ENCODE measurements at places on chromosomes 11 and 22.

- DNase-seq: no peak
These were observed 1559.5 kb upstream of the TENM4 start for GRCh38 chr11:81000334-81000733.

- no peak for DNase-seq
These were observed 251.4 kb downstream of the DDX10 start for GRCh38 chr11:108916290-108916689.

DNA sequence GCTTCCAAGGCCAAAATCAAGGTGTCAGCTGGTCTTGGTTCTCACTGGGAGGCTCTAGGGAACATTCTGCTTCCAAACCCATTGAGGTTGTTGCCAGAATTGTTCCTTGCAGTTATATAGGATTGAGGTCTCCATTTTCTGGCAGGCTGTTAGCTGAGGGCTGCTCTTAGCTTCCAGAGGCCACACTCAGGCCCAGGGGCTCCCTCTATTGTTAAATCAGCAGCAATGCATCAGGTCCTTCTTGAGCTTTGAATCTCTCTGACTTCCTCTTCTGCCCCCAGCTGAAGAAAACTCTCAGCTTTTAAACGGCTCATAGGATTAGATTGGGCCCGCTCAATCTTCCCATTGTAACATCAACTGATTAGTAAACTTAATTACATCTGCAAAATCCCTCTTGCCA, 39.3 kb upstream of the BSX start:
- peak; percentile 59 for DNase-seq

- DNase-seq: no peak
These were observed 48.5 kb downstream of the PAK1 start for GRCh38 chr11:77425346-77425745.

DNA sequence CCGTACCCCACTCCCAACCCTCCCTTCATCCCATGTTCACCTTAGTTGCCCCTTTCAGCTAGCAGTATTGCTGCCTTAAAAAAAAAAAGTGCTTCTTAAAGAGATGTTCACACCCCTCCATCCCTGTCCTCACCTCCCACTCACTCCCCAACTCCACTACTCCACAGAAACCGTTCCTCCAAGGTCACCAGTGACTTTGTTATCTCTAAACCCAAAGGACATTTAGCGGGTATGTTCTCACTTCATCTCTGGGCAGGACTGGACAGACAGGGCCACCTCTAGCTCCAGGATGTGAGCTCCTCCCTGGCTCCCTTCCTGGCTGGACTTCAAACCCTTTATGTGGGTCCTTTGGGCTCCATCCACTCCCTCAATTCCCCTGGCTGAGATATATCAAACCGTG, 6.4 kb upstream of the RCOR2 start:
- DNase-seq: no peak

DNA sequence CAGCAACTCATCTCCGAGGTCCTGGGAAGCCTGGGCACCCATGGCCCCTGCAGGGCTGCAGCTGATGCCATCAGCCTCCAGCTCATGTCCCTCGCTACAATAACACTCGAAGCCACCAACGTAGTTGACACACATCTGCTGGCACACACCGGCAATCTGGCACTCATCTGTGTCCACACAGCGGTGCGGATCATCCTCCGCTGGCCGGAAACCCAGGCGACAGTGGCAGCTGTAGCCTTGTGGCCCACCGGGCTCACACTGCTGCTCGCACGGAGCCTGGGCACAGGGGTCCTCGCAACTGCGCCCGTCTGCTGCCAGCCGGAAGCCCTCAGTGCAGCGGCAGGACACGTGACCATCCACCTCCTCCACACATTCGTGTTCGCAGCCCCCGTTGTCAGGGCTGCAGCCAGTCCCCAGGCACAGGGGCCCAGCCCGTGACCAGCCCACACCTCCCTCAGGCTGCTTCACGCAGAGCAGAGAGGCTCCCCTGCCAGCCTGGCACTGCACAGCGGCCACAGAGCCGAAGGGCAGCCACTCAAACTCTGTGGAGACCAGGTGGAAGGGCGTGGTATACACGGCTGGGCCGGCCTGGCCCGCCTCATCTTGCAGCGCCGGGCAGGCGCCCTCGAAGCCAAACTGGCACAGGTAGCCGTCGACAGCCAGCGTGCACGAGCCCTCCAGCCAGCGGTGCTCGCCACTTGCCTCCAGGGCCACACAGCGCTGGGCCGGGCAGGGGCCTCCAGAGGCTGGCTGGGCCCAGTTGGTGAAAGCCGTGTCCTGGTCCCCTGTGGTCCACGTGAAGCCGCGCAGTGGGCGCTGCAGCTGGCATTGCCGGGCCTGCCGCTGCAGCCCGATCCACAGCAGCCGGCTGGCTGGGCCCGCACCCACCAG, 678 bp downstream of the CD248 start:
- DNase-seq: peak; percentile 29

DNA sequence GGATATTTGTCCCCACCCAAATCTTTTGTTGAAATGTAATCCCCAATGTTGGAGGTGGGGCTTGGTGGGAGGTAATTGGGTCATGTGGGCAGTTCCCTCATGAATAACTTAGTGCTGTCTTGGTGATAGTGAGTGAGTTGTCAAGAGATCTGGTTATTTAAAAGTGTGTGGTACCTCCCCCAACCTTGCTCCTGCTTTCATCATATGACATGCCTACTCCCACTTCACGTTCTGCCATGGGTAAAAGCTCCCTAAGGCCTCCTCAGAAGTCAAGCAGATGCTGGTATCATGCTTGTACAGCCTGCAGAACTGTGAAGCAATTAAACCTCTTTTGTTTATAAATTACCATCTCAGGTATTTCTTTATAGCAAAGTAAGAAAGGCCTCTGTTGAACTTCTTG, 30.6 kb downstream of the AAMDC start:
- DNase-seq: no peak

- DNase-seq: no peak
These were observed 12.1 kb upstream of the TRIM44 start for GRCh38 chr11:35650467-35650866.

DNA sequence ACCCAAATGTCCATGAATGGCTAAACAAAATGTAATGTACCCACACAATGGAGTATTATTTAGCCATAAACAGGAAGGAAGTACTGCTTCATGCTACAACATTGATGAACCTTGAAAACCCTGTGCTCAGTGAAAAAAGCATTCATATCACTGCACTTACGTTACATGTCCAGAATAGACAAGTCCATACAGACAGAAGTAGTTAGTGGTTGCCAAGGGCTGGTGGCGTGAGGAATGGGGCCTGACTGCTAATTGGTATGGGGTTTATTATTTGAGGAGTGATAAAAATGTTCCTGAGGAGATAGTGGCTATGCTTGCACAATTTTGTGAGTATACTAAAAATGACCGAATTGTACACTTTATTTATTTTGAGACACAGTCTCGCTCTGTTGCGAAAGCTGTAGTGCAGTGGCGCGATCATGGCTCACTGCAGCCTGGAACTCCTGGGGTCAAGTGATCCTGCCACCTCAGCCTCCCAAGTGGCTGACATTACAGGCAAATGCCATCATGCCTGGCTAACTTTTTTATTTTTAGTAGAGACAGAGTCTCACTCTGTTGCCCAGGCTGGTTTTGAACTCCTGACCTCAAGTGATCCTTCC, 7.7 kb upstream of the SYVN1 start:
- no peak for DNase-seq

DNA sequence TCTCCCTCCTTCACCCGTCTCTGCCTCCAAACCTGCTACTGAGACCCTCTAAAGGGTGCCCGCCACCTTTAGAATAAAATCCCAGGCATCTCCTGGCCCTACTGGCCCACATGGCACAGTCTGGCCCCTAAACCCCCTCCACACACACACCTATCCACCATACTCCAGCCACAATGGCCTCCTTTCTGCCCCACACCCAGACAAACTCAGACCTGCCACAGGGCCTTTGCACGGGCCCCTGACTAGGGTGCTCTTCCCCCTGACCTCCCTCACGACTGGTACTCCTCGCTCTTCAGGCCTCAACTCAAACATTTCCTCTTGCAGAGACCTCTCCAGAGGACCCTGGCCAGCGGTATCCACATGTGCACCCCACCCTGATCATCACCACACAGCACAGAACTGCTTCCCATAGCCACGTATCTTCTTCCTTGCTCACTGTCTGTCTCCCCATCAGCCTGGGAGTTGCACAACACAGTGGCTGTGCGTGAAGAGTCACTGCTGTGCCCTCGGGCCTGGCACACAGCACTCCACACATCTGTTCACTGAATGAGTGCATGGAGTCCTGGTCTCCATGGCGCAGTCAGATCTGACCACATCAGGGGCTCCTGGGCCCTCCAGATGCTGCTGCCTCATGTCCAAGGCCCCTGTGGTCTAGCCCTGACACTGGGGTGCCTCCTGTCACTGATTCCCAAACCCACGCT, 66.2 kb upstream of the TCF20 start:
- no peak for DNase-seq

GRCh38 chr11:134449713-134450112, 37.7 kb upstream of the B3GAT1 start:
- no peak for DNase-seq

GRCh38 chr11:60281485-60281884, 1.0 kb downstream of the MS4A4A start:
- no peak for DNase-seq

- no peak for DNase-seq
These were observed 81.7 kb downstream of the SWAP70 start for GRCh38 chr11:9745411-9746211.

DNA sequence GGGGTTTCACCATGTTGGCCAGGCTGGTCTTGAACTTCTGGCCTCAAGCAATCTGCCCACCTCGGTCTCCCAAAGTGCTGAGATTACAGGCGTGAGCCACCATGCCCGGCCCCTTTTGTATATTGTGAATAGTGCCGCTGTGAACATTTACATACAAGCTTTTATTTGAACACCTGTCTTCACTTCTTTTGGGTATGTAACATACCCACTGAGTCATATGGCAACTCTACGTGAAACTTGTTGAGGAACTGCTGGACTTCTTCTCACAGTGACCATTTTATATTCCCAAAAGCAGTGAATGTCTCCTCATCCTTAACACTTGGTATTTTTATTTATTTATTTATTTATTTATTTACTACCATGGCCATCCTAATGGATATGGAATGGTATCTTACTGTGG, 3.9 kb upstream of the SCT start:
- DNase-seq: no peak

- DNase-seq: no peak
These were observed 28.0 kb downstream of the MOB2 start for GRCh38 chr11:1458340-1459218.

- DNase-seq: no peak
These were observed 657 bp downstream of the ELMOD1 start for GRCh38 chr11:107591378-107592230.

DNA sequence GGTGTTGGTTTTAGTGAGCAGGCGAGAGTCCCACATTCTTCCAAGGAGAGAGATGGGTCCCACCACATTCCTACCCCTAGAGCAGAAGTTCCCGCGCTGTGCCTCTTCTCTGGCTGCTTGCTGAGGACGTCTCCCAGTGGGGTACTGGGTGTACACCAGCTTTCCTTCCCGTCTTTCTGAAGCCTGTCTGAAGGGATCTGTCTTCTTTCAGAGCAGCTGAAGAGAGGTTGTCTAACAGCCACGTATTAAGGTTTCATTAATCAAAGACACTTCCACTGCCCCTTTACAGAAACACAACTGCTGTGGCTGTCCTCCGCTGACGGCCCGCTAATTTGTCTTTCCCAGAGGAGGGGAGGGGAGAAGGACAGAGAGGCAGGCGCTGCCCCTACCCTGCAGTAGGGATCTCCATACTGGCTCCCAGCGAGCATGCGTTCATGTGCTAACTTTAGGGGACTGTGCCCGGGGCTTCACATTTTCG, 56.0 kb downstream of the ZBTB16 start:
- DNase-seq: no peak

DNA sequence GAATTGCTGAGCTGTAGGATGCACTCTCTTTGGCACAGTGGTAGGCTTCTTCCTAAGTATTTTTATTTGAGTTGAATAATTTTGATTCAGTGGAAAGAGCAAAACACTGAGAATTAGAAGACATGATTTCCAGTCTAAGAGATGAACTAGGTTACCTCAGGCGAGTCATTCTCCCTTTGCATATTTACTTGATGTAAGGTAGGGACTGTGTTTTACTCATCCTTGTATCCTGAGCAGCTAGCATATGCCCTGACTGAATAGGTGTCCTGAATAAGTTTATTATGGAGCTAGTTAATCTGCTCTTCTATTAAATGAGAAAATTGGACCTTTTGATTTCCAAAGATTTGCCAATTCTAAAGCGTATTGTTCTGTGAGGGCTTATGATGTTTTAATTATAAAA, 50.7 kb downstream of the STIM1 start:
- no peak for DNase-seq

DNA sequence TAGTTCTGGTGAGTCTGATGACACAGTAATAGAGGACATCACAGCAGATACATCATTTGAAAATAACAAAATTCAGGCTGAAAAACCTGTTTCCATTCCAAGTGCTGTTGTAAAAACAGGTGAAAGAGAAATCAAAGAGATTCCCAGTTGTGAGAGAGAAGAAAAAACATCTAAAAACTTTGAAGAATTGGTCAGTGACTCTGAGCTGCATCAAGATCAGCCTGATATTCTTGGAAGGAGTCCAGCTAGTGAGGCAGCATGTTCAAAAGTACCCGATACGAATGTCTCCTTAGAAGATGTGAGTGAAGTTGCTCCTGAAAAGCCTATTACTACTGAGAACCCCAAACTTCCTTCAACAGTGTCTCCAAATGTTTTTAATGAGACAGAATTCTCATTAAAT, 38.7 kb downstream of the RTN3 start:
- no peak for DNase-seq
